ENCODE measurements at places on chromosomes 16 and 17.

GRCh38 chr17:55726440-55726839, 3.8 kb upstream of the TMEM100 start:
- peak; percentile 77 for DNase-seq

DNA sequence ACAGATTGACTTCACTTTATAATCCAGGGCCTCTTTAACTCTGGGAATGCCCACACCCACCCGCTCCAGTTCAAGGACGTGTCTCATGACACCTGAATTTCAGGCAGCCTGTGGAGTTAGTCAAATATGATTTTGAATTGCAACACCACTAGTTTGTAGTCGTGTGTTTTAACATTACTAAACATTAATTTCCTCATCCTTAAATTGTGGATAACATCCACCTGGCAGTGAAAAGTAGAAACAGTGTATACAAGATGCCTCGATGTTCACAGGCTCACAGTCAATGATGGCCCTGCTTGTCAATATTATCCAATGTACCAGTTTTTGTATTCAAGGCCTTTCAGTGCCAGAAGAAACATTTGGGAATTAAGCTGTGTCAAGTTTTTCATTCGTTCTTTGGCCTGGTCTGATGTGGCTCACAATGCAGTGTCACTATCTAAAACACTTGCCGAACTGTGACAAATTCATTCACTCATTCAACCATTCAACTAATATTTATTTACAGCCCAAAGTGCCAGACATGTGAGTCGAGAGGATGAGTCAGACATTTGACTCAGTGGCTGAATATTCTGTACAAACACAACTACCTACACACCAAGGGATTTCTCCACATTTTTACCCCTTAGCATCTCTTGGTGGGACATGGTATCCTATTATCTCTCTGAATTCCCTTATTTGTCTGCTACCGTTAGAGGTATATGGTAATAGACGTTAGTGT, 1.4 kb downstream of the MEIOB start:
- DNase-seq: peak; percentile 93

- no peak for DNase-seq
Observed at GRCh38 chr17:78806451-78806850, 24.4 kb upstream of the CYTH1 start.

GRCh38 chr17:40355123-40355803, 9.3 kb downstream of the GJD3 start:
- DNase-seq: peak; percentile 59

GRCh38 chr17:80860703-80861417, 130.8 kb upstream of the CHMP6 start:
- DNase-seq: no peak

DNA sequence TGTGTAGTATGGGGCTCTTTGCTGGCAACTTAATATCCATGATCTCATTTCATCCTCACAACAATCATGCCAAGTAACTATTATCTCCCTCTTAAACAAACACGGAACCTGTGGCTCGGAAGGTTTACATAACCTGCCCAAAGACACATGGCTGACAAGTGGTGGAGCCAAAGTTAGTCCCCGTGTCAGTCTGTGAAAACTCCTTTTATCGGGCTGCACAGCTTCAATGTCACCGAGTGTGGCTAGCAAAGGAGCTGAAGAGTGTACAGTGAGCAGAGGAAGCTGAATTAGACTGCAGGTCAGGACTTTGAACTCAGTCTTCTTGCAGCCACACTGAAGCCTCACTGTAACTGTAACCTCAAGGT, 80.3 kb downstream of the PARN start:
- DNase-seq: peak; percentile 41

- no peak for DNase-seq
Observed at GRCh38 chr17:37051833-37052232, 103.1 kb downstream of the AATF start.

GRCh38 chr16:62036802-62037135, 531 bp upstream of the CDH8 start:
- DNase-seq: no peak

GRCh38 chr16:10583269-10583668, 2.9 kb upstream of the EMP2 start:
- no peak for DNase-seq

GRCh38 chr16:1344499-1344898, 7.2 kb downstream of the TSR3 start:
- DNase-seq: no peak

DNA sequence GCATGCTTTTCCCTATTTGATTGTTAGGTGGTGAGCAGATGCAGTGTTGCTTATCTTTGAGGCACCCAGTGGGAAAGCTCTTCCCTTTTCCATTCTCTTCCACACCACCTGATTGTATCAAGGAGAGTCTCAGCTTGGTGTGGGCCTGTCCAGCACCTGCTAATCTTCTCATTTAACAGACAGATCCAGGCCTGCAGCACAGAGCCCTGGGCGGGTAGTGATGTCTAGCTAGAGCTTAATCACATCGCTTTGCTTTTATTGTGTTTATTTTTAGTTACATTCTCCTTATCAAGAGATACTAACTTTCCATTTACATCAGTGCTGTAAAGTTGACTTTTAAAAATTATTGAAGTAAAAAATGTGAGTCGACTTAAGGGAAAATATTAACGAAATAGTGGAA, 24.2 kb downstream of the FOXL1 start:
- DNase-seq: no peak

GRCh38 chr17:72382971-72383722, 262.3 kb downstream of the SOX9 start:
- DNase-seq: no peak

DNA sequence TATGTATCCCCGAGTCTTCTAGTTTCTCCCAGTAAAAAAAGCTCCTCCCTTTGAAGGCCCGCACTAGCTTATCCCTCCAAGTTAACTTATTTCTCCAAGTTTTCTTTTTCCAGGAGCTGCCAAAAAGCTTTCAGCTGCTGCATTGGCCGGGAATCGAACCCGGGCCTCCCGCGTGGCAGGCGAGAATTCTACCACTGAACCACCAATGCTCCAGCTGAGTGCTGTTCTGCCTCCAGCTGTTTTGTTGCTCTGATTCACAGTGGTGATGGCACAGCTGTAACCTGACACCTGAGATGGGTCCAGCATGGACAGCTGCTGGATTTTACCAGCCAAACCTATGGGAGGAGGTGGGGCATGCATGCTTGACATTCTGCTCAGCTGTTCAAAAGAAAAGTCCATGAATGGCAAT, 22.1 kb downstream of the VAC14 start:
- peak; percentile 80 for DNase-seq

DNA sequence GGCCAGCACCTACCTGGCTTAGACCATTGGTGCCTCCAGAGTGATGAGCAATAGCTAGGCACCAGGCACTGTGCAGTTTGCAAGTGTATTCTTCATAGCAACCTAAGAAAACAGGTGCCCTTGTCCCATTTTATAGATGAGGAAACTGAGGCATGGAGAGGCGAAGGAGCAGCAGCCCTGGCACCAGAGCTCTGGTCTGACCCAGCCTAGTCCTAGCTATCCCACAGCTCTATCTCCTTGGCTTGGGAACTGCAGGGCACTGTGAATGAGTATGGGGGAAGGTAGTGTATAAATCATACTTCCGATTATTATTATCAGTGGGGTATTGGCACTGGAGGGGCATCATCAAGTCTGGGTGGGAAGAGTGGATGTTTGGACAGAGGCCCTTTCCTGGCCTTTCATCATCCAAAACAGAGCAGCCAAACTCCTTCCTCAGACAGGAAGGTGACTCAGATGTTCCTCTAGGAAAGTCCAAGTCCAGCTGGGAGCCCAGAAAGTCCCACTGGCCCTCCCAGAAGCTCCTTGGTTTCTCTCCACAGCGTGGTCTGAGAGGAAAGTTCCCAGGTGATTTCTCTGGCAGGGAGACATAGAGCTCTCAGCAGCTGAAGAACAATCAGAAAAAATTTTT, 32.0 kb upstream of the PLLP start:
- DNase-seq: peak; percentile 77

DNA sequence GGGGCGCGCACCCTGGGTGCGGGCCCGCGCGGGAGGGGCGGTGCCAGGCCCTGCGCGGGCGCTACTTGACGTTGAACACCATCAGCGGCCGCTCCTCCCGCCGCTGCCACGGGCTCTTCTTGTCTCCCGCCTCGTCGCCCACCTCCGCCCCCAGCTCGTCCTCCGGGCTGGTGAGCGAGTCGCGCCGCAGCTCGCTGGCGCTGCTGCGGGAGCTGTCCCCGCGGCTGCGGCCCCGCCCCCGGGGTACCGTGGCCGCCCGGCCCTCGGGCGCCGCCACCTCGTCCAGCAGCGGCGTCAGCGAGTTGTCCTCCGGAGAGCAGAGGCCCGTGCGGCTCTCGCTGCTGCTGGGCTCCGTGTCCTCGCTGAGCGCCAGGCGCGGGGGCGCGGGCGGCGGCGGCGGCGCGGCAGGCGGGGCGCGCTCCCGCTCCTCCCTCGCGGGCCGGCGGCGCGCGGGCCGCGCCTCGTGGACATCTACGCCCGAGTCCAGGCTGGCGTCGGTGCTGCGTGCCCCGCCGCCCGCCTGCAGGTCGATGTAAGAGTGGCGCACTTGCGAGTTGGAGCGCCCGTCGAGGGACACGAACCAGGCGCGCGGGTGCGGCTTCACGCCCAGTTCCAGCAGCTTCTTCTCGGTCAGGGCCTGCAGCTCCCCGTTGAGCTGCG, 8.7 kb downstream of the GRN start:
- DNase-seq: no peak

GRCh38 chr17:32112416-32112815, 29.9 kb upstream of the RHOT1 start:
- DNase-seq: no peak
